Small intestine (tissue), 16 donors: ENCODE measurements at places on chromosomes 1 and 21.

DNA sequence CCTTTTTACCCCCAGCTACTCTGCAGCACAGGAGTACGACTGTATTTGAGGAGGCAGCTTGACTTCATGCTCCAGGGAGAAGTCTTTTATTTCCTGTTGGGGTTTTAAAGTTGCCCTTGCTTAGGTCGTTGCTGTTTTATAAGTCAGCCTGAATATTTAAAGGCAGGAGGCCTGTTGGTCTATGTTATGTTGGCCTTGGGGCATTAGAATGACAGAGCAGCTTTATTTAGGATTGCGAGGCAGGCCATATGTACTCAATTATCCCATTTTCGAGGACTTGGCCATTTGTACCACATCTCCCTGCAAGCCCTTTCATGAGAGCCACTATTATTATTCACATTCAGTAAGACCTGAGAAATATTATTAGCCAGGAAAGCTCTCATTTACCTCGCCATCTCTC, 47.0 kb downstream of the KIF26B start:
- DNase-seq = no peak

- DNase-seq = peak; percentile 63
These were observed 2.8 kb downstream of the PTPRU start for GRCh38 chr1:29239142-29239541.

GRCh38 chr1:111162488-111162880, 22.5 kb downstream of the CEPT1 start:
- DNase-seq = no peak

- no peak for DNase-seq
These were observed 2.3 kb upstream of the SF3B4 start for GRCh38 chr1:149929856-149930255.

- DNase-seq = no peak
These were observed 107.9 kb downstream of the FGGY start for GRCh38 chr1:59404796-59405195.

GRCh38 chr1:179026813-179027669, 1.3 kb downstream of the FAM20B start:
- peak; percentile 69 for DNase-seq

- DNase-seq = no peak
These were observed 39.3 kb downstream of the NFIA start for GRCh38 chr1:61121631-61122030.

- no peak for DNase-seq
These were observed 23.2 kb upstream of the PTTG1IP start for GRCh38 chr21:44896561-44897286.

GRCh38 chr1:230231774-230232145, 164.7 kb downstream of the GALNT2 start:
- DNase-seq = peak; percentile 59

DNA sequence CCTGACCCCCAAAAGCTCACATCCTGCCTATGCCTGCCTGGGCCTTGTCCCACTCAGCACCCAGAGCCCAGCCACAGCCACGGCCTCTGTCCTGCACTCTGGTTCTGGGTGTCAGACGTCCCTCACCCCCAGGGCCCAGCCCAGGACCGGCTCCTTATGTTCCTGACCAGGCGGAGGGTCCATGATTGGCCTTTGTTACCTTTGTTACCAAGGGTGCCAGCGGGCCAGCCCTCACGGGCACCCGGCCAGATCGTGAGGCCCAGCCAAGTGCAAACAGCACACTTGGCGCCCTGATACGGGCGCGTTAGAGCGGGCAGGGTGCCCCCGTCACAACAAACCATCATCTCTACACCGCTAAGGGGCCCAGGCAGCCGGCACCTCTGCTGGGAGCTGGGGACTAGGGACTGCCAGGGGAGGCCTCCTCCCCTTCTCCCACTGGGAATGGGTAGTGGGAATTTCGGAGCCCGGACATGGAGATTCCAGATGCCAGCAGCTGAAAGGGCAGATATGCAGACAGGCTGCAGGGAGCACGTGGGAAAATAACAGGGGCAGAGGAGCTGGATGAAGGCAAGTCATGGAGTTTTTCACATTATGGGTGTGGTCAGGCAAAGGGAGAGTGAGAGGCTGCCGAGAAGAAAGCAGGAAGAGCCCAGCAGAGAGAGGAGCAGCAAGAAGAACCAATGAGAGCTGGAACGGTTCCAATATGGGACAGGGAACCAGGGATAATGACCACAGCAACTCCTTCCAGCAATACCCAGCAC, 22.1 kb downstream of the HSPG2 start:
- DNase-seq = no peak

- no peak for DNase-seq
These were observed 40.9 kb downstream of the CLSTN1 start for GRCh38 chr1:9782897-9783296.
